Spinal cord (tissue), 10 donors: ENCODE measurements at places on chromosomes 7 and 10. TPM values are rescaled to one million over a fixed set of nuclear protein-coding genes. Genes with fewer than 3 reads are reported as not detected.
A peak's percentile ranks its signal among the peaks of the same experiment; 100 is the strongest.

GRCh38 chr10:4671451-4672145, 154.4 kb upstream of the AKR1E2 start:
- DNase-seq, result no peak

OR6V1 gene
- polyA plus RNA-seq, result not detected

DNA sequence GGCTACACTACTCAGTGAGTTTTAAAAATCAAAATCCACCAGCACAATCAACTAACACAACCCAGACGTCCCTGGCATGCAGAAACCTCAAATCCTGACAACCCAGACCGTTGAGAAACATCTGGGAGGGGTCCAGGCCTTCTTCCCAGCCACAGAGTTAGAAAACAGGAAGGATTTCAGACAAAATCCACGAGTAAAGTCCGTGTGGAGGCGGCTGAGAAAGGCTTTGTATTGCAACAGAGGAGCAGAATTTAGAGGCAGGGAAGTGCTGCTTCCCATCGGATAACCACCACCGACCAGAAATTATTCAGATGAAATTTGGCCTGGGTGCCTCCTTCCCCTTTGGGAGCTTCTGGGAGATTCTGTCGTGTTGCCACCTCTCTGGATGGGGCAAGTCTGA, 61.5 kb downstream of the TNS3 start:
- no peak for DNase-seq

GRCh38 chr10:72009425-72010081, 45.4 kb downstream of the CHST3 start:
- peak; percentile 82 for DNase-seq

TSPAN12 gene
- polyA plus RNA-seq, result 25.5 TPM

JAKMIP3 gene
- 6.1 TPM for polyA plus RNA-seq
